Panc1 (cell line): ENCODE measurements at places on chromosomes 5 and 9. TPM values are rescaled to one million over a fixed set of nuclear protein-coding genes. Genes with fewer than 3 reads are reported as not detected.

The ELAVL2 gene
- total RNA-seq = not detected

- no peaks in the 10 kb centered on the region for H3K36me3 ChIP-seq
- no peak for DNase-seq
- H3K27ac ChIP-seq = no peak overlapping the region
- H3K4me1 ChIP-seq = peaks cover 14% of the 10 kb centered on the region
These were observed 6.4 kb downstream of the OR2V2 start for GRCh38 chr5:181153814-181154213.

DNA sequence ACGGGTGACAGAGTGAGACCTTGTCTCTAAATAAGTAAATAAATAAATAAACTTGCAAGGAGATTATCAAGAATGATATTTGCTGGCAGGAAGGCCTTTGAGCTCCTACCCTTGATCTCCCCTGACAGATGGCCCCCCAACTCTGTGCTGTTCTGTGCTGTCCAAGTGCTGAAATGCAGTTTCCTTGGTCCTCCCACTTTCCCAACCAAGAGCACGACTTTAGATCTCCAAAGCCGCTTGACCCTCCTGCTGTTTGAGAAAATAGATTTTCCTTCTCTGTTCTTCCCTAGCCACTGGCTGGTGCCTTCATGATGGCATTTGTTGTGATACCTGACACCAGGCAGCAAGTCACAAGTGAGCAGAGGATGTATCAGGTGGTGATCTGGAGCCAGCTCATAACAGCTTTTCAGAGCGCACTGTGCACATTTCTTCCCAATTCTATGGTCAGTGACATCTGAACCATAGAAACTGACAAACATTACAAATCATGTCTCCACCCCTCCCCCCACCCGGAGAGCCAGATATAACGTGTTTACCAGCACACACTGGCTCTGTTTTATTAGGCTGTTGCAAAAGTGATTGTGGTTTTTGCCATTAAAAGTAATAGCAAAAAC, 80.0 kb upstream of the PUM3 start:
- no peak overlapping the region for H3K4me3 ChIP-seq
- H3K27ac ChIP-seq = no peak overlapping the region
- no peak for DNase-seq
- no peaks in the 10 kb centered on the region for H3K4me1 ChIP-seq
- no peaks in the 10 kb centered on the region; the same call in 1 of the 2 replicates for H3K27me3 ChIP-seq

- H3K4me1 ChIP-seq = no peaks in the 10 kb centered on the region
- H3K4me3 ChIP-seq = no peak overlapping the region
- no peak overlapping the region for H3K27ac ChIP-seq
- no peak for DNase-seq
These were observed 111.0 kb downstream of the MED27 start for GRCh38 chr9:131968632-131969031.

DNA sequence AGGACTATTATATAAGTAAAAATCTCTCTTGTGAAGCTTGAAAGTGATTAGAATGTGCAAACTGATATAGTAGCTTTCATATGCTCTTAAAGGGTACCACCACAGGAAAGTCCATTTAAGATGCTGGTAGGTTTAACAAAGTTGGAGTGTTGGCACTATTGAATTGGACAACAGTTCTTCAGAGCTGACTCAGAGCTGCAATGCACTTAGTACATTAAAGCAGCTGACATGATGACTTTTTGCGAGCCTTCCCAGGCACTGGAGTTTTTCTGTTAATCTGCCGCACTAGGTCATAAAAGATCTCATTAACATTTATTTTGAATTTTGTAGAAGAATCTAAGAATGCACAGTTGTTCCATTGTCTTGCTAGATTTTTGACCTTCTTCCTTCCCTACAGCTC, 243.8 kb downstream of the ADAMTSL1 start:
- no peak overlapping the region for H3K27ac ChIP-seq
- DNase-seq = no peak
- H3K36me3 ChIP-seq = no peaks in the 10 kb centered on the region
- H3K27me3 ChIP-seq = no peaks in the 10 kb centered on the region

- H3K36me3 ChIP-seq = no peaks in the 10 kb centered on the region
- no peak for DNase-seq
- no peak overlapping the region for H3K4me3 ChIP-seq
- H3K4me1 ChIP-seq = no peaks in the 10 kb centered on the region
- H3K27ac ChIP-seq = no peak overlapping the region
These were observed 32.9 kb upstream of the CDK20 start for GRCh38 chr9:88007291-88007650.

The C8G gene
- total RNA-seq = 2.9 TPM

- H3K4me1 ChIP-seq = no peaks in the 10 kb centered on the region
- no peaks in the 10 kb centered on the region for H3K36me3 ChIP-seq
- no peaks in the 10 kb centered on the region for H3K27me3 ChIP-seq
- DNase-seq = no peak
- no peak overlapping the region for H3K4me3 ChIP-seq
- H3K27ac ChIP-seq = no peak overlapping the region
These were observed 115.0 kb downstream of the NFIB start for GRCh38 chr9:14198841-14199455.

The TTF1 gene
- 8.4 TPM for total RNA-seq

The INSL4 gene
- total RNA-seq = not detected

The ADCY2 gene
- total RNA-seq = 0.13 TPM

DNA sequence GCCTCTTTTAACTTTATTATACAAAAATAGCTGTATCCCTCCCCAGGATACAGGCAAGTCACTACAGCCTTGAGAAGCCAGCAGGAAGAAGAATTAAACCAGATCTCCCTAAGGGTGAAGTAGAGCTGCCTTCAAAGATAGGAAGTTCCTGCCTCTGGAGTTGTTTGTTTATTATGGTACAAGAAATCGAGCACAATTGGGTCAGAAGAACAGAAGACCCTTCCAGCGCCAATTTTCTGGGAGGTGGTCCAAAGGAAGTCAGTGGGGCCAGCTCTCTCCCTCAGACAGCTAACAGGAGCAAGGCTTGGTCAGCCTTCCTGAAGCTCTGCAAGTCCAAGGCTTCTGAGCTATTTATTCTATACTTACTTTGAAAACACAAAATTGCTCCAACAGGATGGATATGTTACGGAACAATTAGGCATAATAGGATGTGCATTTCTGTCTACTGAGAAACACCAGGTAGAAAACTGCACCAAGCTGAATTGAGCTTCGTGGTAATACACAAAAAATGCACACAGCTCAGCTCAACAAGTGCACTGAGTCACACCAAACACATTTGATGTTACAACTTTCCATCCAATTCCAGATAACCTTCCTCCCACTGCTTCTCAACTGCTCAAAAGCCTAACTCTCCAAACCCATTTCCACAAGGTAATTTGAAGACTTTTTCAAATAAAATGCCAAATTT, 16.0 kb downstream of the SERINC5 start:
- no peak overlapping the region for H3K4me3 ChIP-seq
- H3K27ac ChIP-seq = no peak overlapping the region
- no peaks in the 10 kb centered on the region for H3K27me3 ChIP-seq
- no peaks in the 10 kb centered on the region for H3K36me3 ChIP-seq

DNA sequence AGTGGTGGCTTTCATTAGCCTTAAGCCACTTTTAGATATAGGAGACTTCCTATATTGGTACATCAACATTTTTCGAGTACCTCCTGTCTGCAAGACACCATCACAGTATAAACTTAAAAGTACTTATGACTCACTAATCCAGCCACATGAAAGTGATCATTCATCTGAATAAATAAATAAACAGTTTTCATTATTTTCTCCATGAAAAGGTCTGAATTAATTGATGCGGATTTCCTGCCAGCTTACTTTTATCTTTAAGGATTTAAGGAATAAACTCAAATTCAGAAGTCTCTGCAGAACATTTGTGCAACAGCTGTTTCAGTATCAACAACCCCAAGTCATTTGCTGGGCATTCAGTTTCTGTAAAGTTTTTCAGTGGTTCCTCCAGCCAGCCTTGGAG, 4.0 kb downstream of the SAP30L start:
- no peak overlapping the region for H3K27ac ChIP-seq
- H3K36me3 ChIP-seq = peaks cover 4% of the 10 kb centered on the region
- no peak overlapping the region for H3K4me3 ChIP-seq
- H3K4me1 ChIP-seq = peaks cover 8% of the 10 kb centered on the region
- no peaks in the 10 kb centered on the region for H3K27me3 ChIP-seq

DNA sequence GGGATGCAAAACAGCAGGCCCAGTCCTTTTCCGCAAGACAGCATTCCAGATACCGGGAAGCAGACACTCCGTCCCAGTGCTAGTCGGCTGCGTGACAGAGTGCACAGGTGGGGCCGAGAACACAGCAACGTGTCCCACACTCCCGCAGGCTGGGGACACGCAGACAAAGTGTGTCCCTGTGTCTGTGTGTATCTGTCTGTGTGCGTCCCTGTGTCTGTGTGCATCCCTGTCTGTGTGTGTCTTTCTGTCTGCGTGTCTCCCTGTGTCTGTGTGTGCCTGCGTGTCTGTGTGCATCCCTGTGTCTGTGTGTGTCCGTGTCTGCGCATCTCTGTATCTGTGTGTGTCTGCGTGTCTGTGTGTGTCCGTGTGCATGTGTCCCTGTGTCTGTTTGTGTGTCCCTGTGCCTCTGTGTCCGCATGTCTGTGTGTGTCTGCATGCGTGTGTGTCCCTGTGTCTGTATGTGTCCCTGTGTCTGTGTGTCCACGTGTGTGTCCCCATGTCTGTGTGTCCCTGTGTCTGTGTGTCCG, 137.0 kb downstream of the MRPL36 start:
- H3K4me1 ChIP-seq = peaks cover 4% of the 10 kb centered on the region
- H3K36me3 ChIP-seq = peaks cover 3% of the 10 kb centered on the region; the same call in 1 of the 2 replicates
- no peak overlapping the region for H3K27ac ChIP-seq
- peaks cover 9% of the 10 kb centered on the region; the same call in 1 of the 2 replicates for H3K27me3 ChIP-seq

GRCh38 chr5:2903451-2904395, 152.2 kb upstream of the IRX2 start:
- no peaks in the 10 kb centered on the region for H3K27me3 ChIP-seq
- no peak for DNase-seq
- H3K27ac ChIP-seq = no peak overlapping the region
- H3K4me3 ChIP-seq = no peak overlapping the region
- H3K36me3 ChIP-seq = no peaks in the 10 kb centered on the region

- no peak for DNase-seq
- H3K36me3 ChIP-seq = no peaks in the 10 kb centered on the region
- no peak overlapping the region for H3K4me3 ChIP-seq
- no peaks in the 10 kb centered on the region for H3K27me3 ChIP-seq
These were observed 194.2 kb downstream of the HSPA4 start for GRCh38 chr5:133246053-133246370.

The GNA14 gene
- 0.15 TPM for total RNA-seq

GRCh38 chr5:160240350-160240749, 11.0 kb downstream of the FABP6 start:
- H3K27ac ChIP-seq = no peak overlapping the region
- no peaks in the 10 kb centered on the region for H3K27me3 ChIP-seq
- no peaks in the 10 kb centered on the region for H3K4me1 ChIP-seq
- DNase-seq = no peak
- no peak overlapping the region for H3K4me3 ChIP-seq
- no peaks in the 10 kb centered on the region for H3K36me3 ChIP-seq

- no peaks in the 10 kb centered on the region for H3K27me3 ChIP-seq
- no peak for DNase-seq
- H3K36me3 ChIP-seq = no peaks in the 10 kb centered on the region
- H3K4me3 ChIP-seq = no peak overlapping the region
- no peak overlapping the region for H3K27ac ChIP-seq
These were observed 62.5 kb downstream of the RASGRF2 start for GRCh38 chr5:81022688-81023084.

The SHROOM1 gene
- total RNA-seq = 13.5 TPM

The CDH6 gene
- total RNA-seq = 0.36 TPM

DNA sequence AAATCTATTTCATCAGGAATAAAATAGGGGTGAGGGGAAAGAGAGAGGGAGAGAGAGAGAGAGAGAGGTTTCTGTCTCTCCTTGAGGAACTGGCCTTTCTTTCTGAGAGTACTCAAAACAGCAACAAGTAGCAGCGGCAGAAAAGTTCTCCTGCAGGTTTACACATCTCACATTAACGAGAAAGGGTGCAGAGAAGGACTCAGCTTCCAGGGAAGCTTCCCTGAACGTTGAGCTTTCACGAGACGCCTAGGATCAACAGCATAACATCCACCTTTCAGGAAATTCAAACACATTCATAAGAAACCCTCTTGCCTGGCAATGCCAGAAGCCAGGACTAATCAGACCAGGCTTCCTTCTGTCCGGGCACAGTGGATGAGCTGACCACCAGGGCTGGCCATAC, 162.9 kb downstream of the ZDHHC21 start:
- no peak for DNase-seq
- H3K36me3 ChIP-seq = no peaks in the 10 kb centered on the region
- H3K4me1 ChIP-seq = no peaks in the 10 kb centered on the region
- H3K4me3 ChIP-seq = no peak overlapping the region
- H3K27ac ChIP-seq = no peak overlapping the region
- H3K27me3 ChIP-seq = no peaks in the 10 kb centered on the region

GRCh38 chr9:113793558-113793957, 82.6 kb upstream of the ZNF618 start:
- no peaks in the 10 kb centered on the region for H3K36me3 ChIP-seq
- H3K27ac ChIP-seq = no peak overlapping the region
- H3K4me3 ChIP-seq = no peak overlapping the region
- DNase-seq = no peak

DNA sequence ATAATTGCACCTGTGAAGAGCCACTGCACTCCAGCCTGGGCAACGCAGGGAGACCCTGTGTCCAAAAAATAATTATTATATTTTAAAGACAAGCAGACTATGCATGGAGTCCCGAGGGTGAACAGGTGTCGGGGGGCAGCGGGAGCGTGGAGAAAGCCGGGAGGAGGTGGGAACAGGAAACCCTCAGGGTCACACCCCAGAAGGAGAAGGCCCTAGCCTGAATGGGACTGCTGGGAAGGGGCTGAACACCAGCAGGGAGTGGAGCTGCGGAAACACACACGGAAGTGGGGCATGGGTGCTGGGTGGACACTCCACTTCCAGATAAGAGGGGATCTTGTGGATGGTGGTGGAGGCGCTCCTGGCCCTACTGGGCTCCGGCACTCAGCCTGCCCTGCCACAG, 12.8 kb downstream of the SURF6 start:
- no peak overlapping the region for H3K27ac ChIP-seq
- no peaks in the 10 kb centered on the region for H3K27me3 ChIP-seq
- H3K4me3 ChIP-seq = no peak overlapping the region
- H3K4me1 ChIP-seq = no peaks in the 10 kb centered on the region
- H3K36me3 ChIP-seq = no peaks in the 10 kb centered on the region

DNA sequence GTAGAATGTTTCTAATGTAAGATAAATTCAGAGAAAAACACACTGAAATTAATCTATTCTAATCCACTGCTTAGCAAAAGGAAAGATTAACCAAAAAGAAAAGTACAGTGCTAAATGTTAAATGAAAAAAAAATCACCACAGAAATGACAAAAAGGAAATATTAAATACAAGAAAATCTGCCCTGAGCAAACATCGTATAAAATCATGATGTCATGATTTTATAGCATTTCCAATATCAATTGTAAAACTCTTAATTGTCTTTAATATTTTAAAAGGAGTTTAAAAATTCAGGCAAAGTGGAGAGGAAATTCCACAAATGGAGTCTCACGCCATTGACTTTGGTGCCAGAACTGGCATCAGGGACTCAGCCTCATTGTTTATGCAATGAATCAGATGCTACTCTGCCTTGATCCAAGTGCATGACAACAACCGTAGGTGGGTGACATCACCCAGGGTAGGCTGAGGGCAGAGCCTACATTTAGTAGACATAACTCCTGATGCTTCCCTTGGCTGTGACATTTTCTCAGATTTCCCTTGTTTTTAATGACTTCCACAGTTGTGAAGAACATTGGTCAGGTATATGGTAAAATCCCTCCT, 696.8 kb downstream of the SEMA5A start:
- no peaks in the 10 kb centered on the region for H3K27me3 ChIP-seq
- no peaks in the 10 kb centered on the region for H3K4me1 ChIP-seq
- no peak overlapping the region for H3K27ac ChIP-seq
- DNase-seq = no peak
- H3K4me3 ChIP-seq = no peak overlapping the region
